ENCODE measurements at places on chromosomes 7 and 10.

GRCh38 chr10:24762966-24763623, 39.4 kb upstream of the ARHGAP21 start:
- DNase-seq = no peak

DNA sequence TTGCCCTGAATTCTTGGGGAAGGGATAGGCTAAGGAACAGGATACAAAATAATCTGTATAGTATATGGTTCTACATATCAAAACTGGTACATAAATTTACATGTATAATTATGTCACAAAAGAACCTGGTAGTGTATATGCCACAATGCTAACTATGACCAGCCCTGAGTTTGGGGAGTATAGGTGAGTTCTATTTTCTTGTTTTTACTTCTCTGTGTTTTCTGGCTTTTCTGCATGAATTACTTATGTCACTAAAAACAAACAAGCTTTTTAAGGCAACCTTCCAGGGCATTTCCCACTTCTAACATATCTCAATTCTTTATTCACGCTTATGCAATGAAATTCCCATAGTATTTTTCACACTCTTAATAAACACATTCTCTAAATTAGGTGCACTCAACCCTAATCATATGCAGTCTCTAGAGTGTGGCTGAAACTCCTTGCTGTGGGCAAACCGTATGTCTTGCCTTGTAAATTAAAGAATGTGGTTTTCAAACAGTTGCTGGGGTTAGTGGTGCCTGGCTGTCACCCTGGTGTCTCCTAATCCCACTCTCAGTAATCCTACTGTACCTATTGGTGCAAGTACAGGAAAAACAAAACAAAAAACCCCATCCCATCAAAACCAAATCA, 14.0 kb upstream of the INSIG1 start:
- no peak for DNase-seq

DNA sequence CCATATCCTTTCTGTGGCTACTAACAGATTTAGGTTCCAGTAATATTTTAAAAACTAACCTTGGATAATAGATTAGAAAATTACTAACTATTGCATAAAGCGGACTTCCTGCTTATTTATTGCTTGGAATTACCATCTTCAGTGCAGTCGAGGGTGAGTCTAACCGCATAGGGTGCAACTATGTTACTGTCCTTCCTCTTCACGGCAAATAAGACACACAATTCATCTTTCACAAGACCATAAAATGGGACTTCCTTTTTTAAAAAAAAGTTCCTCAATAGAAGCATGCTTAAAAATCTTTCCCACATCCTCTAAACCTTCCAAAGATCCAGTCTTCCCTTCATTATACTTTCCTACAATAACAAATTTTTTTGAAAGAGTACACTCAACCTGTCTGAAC, 2.1 kb downstream of the SLC25A40 start:
- DNase-seq = no peak

DNA sequence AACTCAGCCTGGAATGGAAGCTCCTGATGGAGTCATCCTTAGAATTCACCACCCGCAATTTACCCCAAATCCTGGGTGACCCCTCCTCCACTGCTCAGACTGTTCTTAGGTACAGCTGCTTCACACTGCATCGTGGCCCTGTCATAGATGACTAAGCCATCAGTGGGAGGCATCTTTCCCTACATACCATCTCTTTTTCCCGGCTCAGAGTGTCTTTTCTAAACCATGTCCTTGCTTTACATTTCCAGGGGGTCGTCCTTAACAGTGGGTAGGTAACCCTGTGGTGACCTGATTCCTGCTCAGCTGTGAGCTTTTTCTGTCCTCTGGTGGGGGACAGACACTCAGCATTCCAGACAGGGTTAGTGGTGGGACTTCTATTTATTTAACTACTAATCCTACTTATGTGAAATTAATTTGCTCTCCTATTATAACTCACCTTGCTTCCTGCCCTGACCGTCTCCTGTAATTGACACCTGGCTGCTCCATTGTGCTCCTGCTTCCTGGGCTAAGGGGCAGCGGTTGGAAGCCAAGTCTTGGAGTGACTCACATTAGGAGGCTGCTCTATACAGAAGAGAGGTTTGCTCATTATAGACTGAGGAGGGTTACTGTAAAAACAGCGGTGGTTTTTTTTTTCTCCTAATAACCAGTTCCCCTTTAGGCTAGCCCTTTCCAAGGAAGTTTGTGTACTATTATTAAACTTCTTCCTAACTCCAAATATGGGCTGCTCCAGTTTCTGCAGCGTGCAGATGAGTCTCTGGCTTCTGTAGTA, 40.6 kb downstream of the PYROXD2 start:
- no peak for DNase-seq

DNA sequence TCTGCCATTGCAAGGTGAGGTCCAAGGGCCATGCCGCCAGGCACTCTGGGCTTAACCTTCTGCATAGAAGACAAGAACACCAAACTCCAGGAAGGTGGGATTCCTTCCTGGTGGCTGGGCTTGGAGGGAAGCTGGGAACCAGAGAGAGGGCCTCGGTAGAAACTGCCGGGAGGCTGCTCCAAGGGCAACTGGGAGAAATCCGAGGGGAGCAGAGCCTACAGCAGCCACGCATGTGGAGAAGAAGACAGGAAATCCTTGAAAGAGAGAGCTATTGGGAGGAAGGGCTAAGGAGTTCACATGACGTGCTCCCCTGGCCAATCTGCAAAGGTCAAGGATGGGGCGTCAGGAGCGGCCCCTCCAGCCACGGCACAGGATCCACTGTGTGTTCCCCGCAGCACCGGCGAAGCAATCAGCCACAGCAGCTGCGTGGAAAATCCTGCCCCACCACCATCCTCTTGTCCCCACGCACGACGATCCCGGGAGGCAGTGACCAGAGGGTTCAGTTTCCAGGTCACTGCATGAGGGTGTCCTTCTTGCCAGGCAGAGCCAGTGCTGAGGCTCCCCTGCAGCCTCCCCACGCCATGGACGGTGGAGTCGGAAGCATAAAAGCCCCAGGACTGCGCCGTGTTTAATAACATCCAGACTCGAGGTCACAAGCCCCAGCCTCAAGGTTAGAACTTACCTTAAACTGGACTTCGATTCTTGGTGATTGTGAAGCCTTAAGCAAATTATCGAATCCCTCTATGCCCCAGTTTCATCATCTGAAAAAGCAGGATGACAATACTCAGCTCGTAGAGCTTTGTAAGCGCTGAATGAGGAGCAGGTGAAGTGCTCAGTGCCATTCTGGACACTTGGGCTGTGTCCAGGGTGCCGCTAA, 8.6 kb upstream of the PPP2R2D start:
- no peak for DNase-seq

- no peak for DNase-seq
These were observed 198.9 kb downstream of the WDR37 start for GRCh38 chr10:1255118-1255517.

- DNase-seq = no peak
These were observed 122.0 kb downstream of the AGMO start for GRCh38 chr7:15439853-15440252.

DNA sequence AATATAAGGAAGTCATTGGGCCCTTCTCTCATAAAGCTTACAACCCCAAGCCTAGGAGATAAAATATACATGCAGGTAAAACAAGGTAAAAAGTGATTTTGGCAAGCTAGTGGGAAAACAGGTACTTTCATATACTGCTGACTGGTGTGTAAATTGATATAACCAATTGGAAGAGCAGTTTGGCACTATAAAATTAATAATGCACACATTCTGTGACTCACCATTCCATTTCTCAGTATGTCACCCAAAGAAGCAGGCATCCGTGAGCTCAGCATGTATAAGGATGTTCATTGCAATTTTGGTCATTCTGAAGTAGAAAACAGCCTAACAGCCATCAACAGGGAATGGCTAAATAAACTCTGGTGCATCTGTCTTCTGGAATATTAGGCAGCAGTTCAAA, 2.9 kb downstream of the MACROH2A2 start:
- no peak for DNase-seq

DNA sequence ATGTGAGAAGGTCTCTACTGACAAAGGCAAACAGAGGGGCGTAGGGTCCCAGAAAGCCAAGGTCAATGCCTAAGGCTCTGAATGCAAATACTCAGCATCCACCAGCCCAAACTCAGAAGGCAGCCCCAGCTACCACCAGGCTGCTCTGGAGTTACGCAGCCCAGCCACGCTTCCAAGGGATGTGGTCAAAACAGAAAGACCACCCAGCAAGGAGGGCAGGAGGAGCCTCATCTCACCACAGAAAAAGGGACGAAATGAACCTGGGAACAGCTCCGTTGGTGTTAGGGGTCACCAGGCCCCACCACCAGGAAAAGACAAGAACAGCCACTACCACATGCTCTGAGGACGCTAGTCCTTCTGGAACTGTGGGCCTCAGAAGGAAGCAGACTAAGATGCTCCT, 65.1 kb downstream of the CTBP2 start:
- no peak for DNase-seq

DNA sequence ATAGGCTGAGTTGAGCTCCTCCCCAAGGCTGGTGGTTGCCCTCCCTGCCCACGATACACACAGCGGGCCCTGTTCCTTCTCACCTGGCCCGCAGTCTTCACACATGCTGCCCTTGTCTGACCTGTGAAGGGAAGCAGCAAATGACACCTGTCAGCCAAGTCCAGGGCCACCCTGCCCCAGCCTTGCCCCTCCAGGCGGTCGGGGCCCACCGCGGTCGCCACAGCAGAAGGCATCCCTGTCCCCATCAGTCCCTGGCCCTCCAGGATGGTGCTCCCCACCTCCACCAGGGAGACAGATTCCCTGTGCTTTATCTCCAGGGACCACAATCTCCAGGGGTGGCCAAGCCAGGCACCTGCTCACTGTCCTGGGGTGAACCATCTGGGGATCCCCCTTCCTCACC, 81.2 kb upstream of the TMEM248 start:
- no peak for DNase-seq

- DNase-seq = no peak
These were observed 213.2 kb upstream of the HPS1 start for GRCh38 chr10:98659951-98660350.

GRCh38 chr7:38318803-38319416, 45.5 kb upstream of the TARP start:
- no peak for DNase-seq

DNA sequence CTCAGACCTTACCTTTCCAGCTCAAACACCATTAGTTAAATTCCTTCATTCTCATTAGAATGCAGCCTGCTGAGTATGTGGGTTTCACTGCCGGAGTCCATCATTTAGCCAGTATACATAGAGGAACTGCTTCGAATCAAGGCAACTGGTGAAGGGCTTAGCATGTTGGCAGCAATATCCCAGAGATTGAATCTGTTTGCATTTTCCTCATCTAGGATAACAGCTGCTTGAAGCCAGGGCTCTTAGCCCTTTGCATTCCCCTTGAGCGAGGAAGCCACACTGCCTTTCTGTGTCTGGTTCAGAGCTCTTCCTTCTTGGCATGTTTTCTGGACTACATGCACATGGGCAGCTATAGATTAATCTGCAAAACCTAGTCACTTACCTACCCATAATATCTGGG, 14.7 kb downstream of the NODAL start:
- DNase-seq = no peak

- DNase-seq = no peak
These were observed 46.8 kb downstream of the IPMK start for GRCh38 chr10:58220769-58221451.

GRCh38 chr7:75875113-75876080, 3.4 kb upstream of the RHBDD2 start:
- DNase-seq = no peak

DNA sequence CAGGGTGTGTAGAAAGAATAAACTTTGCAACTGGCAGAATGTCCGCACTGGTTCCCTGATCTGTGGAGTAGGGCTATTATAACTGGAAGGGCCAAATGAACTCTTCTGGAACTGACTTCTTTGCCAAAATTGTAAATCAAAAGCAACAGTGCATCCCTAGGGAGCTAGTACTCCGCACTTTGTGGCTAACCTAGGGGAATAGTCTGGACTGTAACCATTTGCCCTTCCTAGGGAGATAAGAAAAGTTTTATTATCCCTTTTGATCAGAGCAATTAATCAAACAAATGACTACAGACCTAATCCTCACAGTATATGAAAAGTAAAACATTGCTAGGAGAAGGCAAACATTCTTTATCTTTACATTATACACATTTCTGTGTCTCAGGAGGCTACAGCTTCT, 45.5 kb upstream of the STEAP1B start:
- DNase-seq = no peak

- no peak for DNase-seq
These were observed 657.8 kb downstream of the SORCS1 start for GRCh38 chr10:106506526-106507283.

DNA sequence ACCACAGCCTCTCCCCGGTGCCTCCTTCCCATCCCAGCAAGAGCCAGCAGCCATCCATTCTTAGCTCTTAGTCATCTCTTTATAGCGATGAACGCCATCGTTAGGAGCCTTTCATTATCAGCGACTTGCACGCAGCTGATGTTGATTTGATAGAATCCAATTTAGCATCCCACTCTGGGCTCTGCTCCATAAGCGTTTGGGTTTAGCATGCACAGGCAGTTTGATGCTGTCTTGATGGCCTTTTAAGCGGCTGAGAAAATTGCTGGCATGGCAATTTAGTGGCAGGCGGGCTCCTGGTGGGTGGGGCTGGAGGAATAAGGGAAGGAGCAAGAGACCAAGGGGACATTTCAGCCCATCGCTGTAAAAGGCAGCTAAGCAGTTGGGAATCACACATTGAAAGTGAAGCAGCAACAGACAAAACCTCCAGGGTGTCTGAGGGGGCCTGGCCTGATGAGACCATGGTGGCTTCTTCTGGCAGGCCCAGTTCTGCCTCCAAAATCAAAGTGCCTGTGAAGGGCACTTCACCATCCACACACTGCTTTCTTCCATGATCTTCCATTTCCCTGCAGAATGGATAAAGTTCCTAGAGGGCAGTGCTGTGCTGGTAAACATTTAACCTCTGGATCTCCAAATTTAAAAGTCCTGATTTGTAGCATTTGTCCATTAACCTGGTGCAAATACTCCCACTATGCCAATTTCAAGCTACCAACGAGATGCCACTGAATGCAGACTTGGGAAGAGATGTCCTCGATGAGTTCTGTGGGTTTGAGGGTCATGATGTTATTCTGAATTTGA, 107.8 kb upstream of the PLXNA4 start:
- DNase-seq = no peak

DNA sequence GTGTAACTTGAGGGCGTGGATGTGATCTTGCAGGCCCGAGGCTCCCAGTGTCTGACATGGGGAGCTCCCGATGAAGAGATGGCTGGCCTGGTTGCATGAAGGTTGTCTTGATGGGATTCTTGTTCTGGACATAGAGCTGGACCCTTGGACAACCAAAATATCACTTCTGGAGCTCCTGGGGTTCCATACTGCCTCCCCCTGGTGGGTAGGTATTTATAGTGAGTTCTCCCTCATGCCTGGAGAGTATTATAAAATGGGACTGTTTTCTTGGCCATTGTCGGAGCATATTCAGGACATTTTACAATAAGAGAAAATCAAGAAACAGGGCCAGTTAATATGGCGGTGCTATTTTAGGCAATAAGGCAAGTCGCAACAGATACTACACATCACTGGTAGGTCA, 32.6 kb upstream of the GIMAP8 start:
- DNase-seq = no peak

DNA sequence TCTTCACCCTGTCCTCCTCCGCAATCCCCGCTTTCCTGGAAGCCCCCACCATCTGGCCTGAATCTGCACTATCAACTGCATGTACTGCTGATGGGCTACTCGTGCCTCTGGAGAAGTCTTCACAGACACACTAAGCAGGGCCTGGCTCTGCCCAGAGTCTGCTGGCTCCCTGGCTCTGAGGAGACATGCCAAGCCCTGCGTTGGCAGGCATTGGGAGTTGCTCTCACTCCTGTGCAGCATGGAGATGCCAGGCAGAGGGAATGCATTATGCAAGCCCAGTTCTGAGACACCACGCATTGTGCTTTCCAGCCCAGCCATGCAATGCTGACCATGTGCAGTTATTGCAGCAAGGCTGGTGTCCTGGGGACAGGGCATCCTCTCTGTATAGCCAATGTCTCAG, 314.6 kb downstream of the CXCL12 start:
- DNase-seq = no peak

- DNase-seq = no peak
These were observed 34.0 kb downstream of the DNAJB12 start for GRCh38 chr10:72320676-72321247.

Measured in stimulated activated CD4-positive, alpha-beta T cell treated with anti-CD3 and anti-CD28 coated beads, Interleukin-1b, Interleukin-23, amount 100 ng/mL, for 1 hour (primary cell).